ENCODE measurements at places on chromosomes 4 and X.

GRCh38 chr4:173505924-173506518 is 24.0 kb downstream of the HAND2 start:
- peak; percentile 58 for DNase-seq

DNA sequence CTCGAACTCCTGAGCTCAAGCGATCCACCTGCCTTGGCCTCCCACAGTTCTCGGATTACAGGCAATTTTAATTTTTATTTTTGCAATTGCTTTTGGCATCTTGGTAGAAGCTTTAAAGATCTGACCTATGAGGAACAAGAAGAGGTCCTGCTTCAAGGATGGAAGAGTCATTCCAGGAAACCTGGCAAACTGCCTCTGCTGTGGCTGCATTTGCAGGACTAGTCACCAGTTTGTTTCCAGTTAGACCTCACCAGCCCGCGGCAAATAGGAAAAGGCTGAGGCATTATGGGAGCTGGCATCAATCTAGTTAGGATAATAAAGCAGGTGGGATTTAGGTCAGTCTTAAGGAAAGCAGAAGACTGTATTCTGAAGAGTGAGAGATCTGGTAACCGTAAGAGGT is 51.9 kb upstream of the LAS1L start:
- no peak for DNase-seq

- DNase-seq = no peak
These were observed 42.8 kb upstream of the SLC10A7 start for GRCh38 chr4:146564492-146564891.

GRCh38 chr4:82886147-82886942 is 4.6 kb downstream of the SEC31A start:
- DNase-seq = no peak

DNA sequence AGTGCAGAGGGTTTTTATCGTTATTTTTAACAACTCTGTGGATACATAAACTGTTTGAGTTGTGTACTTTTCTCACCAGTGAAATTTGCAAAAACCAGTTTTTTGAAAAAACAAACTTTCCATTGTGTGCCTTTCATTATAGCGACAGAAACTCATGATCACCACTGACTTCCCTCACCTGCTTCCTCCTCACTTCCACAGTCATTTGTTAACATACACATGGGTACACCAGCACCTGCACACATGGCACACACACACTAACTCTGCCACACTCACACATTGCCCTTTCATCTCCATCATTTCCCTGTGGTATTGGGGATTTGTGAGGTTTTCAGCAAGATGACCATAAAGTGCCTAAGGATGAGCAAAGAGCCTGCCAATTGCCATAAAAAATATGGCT is 20.6 kb downstream of the CLDN22 start:
- no peak for DNase-seq

GRCh38 chrX:134254511-134254910 is 17.5 kb downstream of the CCDC160 start:
- DNase-seq = no peak

GRCh38 chrX:110381216-110381615 is 22.6 kb downstream of the RTL9 start:
- DNase-seq = no peak

DNA sequence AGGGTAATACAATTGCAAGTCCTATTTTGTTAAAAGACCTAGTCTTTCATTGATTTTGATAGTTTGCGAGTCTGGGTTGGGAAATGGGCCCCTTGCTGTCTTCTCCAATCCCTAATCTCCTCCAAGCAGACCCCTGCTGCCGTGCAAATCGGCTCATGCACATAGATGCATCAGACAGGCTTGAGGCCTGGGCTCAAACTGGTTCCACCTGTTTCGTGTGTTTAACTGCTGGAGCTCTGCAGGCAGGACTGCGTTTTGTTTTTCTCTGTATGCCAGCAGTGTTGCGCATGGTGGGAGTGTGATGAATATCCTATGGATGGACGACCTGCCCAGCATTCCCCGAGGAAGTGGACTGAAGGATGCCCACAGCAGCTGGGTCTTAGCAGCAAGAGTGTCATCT is 133.9 kb downstream of the PDGFRA start:
- DNase-seq = no peak

GRCh38 chr4:159582685-159583084 is 479.8 kb downstream of the RAPGEF2 start:
- no peak for DNase-seq

GRCh38 chr4:175238827-175239517 is 320.8 kb downstream of the ADAM29 start:
- DNase-seq = no peak

GRCh38 chr4:51843309-51844152 is 578 bp downstream of the DCUN1D4 start:
- peak; percentile 23 for DNase-seq

GRCh38 chr4:64784125-64784524 is 374.9 kb upstream of the TECRL start:
- no peak for DNase-seq

DNA sequence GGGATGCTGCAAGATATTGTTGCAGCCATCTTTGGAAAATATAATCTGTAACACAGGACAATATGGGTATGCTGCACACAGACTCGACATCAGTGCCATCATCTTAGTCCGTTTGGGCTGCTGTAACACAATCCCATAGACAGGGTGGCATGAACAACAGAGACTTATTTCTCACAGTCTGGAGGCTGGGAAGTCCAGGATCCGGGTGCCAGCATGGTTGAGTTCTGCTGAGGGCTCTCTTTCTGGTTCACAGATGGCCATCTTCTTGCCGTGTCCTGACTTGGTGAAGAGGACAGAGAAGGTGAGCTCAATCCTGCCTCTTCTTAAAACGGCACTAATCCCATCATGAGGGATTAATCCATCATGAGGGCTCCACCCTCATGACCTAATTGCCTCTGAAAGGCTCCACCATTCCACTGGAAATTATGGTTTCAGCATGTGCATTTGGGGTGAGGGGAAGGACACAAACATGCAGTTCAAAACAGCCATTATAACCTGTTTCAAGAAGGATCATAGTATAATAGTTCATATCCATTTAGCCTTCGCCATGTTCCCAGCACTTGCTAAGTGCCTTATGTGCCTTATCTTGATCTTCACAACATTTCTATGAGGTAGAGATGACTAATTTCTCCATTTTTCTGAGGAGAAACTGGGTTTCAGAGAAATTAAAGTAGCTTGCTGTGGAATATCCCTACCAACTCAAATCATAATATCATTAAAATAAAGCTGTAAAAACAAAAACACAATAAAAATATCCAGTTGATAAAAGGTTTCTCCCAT is 27.9 kb upstream of the SPP1 start:
- no peak for DNase-seq

DNA sequence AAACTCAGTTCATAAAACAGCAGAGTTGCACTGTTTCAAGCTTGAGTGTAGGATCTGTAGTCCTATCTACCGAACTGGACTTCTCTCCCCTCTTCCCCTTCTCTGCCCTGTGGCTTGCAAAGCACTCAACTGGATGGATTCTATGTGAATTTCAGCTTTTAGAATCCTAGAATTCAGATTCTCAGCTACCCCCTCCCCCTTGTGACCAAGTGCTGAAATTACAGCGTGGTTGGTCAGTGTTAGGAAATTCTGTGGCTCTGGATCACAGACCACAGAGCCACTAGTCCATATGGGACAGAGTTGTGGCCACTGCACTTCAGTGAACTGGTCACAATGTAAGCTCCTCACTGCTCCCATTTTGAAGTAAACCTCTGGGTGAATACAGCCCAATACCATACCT is 64.6 kb upstream of the TRPC5 start:
- no peak for DNase-seq

GRCh38 chr4:16116493-16116990 is 32.7 kb upstream of the PROM1 start:
- DNase-seq = no peak

DNA sequence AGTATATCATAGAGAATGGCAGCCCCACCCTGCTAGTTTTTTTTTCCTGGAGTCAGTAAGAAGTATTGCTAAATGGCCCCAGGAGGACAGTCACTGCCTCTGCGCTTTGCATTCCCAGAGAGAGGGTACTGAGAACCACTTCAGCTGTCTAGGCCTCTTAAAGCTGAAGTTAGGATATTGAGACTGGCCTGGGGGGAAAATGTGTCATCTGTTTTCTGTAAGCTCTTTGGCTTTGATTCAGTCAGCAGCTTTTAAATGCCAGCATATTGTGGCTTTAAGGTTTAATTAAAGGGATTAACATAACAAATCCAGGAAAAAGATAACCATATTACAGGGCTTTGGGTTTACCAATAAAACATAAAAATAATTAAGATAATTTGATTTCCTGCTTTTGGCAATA is 852.0 kb downstream of the PCDH18 start:
- DNase-seq = no peak

- no peak for DNase-seq
These were observed 36.0 kb upstream of the ARSJ start for GRCh38 chr4:114015444-114015899.

- DNase-seq = no peak
These were observed 24.4 kb upstream of the PDE6B start for GRCh38 chr4:600850-601515.

DNA sequence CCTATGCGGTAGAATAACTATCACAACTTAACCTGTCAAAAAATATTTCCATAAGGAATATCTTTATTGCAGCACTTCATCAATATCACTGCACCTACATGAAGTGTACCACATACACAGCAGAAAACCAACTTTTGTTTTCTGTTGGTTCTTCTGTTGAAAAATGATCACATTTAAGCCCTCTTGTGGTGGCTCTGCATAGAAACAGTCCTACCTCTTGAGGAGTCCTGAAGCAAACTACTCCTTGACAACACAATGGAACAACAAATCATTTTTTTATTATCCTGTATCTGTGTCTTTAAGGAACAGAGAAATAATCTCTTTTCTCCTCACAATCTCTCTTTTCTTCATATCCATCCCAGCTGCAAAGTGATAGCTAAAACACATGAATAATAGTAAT is 39.8 kb upstream of the ATOH1 start:
- peak; percentile 13 for DNase-seq

DNA sequence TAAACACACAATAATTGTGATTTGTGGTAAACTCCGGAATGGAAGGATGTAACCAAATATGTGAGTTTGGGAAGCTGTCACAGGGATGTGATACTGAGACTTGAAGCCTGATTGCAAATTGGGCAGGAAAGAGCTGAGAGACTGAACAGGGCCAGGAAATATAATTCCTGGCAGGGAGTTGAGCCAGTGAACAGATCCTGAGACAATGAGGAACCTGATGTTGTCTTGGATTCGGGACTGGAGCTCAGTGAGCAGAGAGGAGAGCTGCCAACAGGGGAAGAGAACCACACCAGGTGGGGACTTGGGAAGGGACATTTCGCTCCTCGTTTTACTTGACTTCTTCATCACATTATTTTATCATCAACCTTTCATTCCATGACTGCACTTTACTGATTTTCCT is 386.0 kb downstream of the TLL1 start:
- DNase-seq = no peak

DNA sequence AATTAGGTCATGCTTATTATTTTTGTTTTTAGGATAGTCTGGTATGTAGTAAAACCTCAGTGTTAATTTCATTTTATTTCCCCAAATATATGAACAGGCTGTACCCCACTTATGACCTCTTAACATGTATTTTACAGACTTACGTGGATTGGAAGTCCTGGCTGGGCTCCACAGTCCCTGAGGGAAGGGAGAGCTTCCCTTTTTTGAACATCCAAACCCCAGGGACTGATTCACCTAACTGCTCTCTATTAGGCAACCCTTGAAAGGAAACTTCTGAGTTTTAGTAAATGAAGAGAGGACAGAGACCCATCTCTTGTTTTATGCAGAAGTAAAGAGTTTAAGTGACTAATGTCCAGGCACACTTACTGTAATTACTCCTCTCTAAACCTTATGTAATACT is 233.1 kb upstream of the SPRY1 start:
- peak; percentile 1 for DNase-seq

GRCh38 chrX:136780241-136780640 is 491 bp downstream of the ARHGEF6 start:
- DNase-seq = no peak

GRCh38 chr4:180669680-180670079 is 1573.5 kb upstream of the TENM3 start:
- DNase-seq = no peak

- no peak for DNase-seq
These were observed 254.7 kb downstream of the PALLD start for GRCh38 chr4:168751263-168752225.

DNA sequence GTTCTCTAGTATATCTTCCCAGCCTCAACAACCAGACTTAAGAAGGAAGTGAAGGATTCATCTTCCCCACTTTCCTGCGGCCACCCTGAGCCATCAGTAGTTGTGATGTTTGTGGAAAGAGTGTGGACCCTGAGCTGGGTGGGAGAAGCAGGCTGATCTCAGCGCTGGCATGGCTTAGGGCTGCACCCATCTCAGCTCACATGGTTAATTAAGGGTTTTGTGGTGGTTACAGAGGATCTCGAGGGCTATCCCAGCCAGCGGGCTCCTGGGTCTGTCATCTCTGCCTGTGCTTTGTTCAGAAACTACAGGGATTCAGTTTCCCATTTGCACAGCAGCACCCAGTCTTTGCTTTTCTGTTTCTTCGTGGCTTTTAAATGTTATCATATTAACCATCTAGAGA is 163.4 kb downstream of the PTTG2 start:
- DNase-seq = no peak

DNA sequence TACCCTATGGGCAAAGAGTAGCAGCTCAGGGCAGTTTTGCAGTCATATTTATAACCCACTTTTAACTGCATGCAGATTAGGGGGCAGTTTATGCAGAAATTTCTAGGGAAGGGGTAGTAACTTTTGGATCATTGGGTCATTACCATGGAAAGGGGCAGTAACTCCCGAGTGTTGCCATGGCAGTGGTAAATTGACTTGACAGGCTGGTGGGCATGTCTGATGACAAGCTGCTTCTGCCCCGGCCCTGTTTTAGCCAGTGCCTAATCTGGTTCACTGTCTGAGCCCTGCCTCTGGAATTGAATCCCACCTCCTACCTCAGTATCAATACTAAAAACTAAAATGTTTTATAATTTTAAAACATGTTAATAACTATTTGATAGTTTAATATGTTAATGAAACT is 362.1 kb upstream of the ATOH1 start:
- DNase-seq = no peak

GRCh38 chr4:8775121-8775520 is 96.5 kb downstream of the HMX1 start:
- DNase-seq = no peak

DNA sequence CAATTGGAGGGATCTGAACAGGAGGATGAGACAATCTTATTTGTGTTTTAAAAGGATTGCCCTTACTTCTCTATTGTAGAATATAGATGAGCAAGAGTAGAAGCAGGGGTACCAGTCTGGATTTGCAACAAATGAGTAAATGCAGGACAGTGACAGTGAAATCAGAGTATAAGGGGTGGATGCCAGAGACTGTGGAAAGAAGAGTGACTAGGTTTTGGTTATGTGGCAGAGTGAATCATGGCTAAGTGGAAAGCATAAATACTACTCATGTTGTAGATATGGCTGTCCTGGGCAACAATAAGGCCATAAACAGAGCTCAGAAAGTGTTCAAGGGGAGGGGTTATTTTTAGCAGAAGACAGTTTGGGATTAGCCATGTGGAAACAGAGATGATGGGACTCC is 6.0 kb upstream of the VSIG4 start:
- DNase-seq = peak; percentile 45

DNA sequence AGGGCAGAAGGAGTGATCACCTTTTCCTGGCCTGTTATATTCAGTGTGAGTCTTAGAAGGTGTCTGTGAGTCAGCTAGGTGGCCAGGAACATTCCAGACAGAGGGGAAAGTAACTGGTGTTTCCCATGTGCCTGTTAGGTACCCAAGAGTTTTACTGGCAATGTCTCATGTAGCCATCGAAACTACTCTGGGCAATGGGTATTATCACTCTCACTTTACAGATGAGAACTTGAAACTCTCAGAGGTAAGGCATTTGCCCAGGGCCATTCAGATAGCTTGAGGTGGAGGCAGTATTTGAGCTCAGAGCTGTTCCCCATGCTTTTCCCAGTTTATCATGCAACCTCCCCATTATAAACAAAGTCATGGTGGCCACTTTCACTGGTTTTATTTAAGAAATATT is 80.4 kb upstream of the NHS start:
- no peak for DNase-seq
